Stomach (tissue), 19 donors: ENCODE measurements at places on chromosomes 16 and 17.

GRCh38 chr17:70848785-70849184 is 679.5 kb downstream of the KCNJ2 start:
- DNase-seq, result no peak

- DNase-seq, result no peak
Measured at GRCh38 chr16:70475054-70475871, 20.9 kb downstream of the FCSK start.

DNA sequence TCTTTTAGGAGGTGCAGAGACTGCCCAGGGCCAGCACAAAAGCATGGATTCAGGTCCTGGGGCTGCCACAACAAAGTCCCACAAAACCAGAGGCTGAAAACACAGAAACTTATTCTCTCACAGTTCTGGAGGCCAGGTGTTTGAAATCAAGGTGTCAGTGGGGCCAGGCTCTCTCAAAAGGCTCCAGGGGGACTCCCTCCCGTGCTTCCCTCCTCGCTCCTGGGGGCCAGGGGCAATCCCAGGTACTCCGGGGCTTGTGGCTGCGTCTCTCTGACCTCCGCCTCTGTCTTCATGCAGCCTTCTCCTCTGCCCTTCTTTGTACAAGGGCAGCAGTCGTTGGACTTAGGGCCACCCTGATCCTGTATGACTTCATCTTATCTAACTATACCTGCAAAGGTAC is 8.3 kb upstream of the RBFOX3 start:
- no peak for DNase-seq

GRCh38 chr17:44218344-44219107 is 949 bp downstream of the UBTF start:
- peak; percentile 97 for DNase-seq

DNA sequence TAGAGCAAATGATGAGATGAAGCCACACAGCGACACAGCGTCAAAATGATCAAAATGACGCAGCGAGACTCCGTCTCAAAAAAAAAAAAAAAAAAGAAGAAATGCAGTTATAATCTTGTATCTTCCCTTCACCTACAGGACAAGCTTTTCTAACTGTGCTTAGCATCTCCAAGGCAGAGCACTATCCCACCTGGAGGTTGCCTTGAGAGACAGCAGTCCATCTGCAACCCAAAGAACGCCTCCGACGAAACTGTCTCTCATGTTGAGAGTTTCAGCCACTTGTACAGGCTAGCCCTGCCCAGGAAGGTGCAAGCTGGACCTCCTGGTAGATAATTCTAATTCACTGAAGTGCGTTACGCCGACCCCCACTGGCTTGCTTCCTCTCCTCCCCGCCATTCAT is 46.7 kb upstream of the GCSH start:
- no peak for DNase-seq

- DNase-seq, result no peak
Measured at GRCh38 chr17:42282478-42283080, 5.7 kb upstream of the STAT5A start.

- no peak for DNase-seq
Measured at GRCh38 chr16:80671281-80671849, 130.6 kb downstream of the DYNLRB2 start.

GRCh38 chr17:59858932-59859331 is 33.8 kb downstream of the TUBD1 start:
- DNase-seq, result no peak

- peak; percentile 56 for DNase-seq
Measured at GRCh38 chr17:40598619-40599467, 33.6 kb upstream of the CCR7 start.

GRCh38 chr16:57815987-57816745 is 13.9 kb upstream of the KIFC3 start:
- peak; percentile 90 for DNase-seq

- peak; percentile 38 for DNase-seq
Measured at GRCh38 chr17:42179911-42180410, 981 bp downstream of the KCNH4 start.

GRCh38 chr17:55690105-55690508 is 32.6 kb downstream of the TMEM100 start:
- DNase-seq, result no peak

DNA sequence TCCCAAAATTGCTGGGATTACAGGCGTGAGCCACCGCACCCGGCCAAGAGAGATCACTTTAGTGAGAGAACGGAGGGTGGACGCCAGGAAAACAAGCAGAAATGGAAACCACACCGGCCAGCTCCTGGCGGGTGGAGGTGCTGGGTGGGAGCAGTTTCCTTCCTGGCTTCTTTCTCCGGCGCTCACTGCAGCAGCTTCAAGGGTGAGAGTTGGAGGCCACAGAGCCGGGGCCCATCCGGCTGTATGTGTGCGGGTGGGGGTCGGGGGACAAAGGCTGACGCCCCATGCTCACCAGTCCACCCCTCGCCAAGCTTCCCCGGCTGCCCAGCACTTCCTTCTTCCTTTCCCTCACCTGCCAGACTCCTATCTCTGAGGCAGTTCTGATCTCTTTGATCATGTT is 13.5 kb upstream of the BHLHA9 start:
- DNase-seq, result no peak

GRCh38 chr17:76805319-76805718 is 62.9 kb upstream of the MGAT5B start:
- no peak for DNase-seq

GRCh38 chr17:50397111-50397918 is at the start of gene LRRC59:
LRRC59 (minus strand) TSS chr17:50397523; CDS start chr17:50397317, 206 bp downstream.
- peak; percentile 97 for DNase-seq

DNA sequence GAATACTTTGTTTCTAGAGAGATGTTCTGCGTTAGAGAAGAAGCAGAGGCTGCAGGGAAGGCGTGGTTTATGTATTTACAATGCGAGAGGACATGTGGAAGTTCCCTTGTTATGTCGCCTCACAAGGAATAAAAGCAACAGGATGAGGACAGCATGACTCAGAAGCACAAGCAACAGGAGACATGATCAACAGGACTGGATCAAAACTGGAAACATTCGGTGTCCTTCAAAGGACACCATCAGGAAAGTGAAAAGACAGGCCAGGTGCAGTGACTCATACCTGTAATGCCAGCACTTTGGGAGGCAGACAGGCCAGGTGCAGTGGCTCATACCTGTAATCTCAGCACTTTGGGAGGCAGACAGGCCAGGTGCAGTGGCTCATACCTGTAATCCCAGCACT is 52.6 kb downstream of the CCDC57 start:
- no peak for DNase-seq

- DNase-seq, result no peak
Measured at GRCh38 chr17:11324846-11325420, 83.9 kb downstream of the SHISA6 start.

DNA sequence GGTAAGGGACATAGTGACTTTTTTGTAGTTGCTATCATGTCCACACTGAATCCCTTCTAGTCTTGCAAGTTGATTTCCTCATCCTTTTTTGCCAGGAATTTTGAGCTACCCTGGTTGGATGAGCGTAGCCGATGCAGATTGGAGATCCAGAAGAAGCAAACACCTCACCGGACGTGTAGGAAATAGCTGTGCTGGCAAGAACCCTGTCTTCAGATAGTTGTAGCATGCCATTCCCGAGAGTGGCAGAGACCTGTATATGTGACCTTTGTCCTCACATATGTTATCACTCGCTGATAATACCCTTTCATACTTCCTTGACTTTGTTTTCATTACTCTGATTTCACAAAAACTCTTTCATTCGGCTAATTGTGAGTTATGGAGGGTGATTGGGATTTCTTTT is 6.2 kb upstream of the CASC3 start:
- DNase-seq, result peak; percentile 60

DNA sequence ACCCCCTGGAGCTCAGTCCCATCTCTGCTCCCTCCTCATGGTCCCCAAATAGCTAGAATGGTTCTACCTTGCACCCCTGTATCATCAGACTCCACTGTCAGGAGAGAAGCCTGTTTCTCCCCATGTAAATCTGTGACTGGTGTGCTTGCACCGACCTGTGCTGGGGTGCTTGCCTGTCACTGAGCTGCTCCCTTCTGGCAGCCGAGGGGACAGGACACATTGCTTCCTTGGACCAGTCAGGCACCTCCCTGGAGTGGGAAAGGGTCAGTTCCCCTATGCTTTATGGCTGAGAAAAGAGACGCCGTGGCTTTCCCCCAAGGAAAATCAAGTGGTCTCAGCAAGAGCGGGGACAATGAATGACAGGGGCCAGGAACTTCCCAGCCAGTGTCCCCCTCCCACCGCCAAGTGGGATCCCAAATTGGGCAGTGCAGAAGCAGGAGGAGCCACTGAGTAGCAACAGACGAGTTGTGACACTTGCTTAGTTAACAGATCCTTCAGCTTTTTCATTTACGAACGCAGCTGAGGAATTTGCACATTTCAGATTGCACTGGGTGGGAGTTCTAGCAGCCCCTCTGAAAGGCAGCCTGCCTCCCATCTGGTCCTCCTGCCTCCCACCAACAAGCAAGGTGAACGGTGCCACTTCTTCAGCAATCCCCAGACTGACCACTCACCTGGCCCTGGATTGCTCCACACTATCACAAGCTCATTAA is 156.4 kb downstream of the KATNIP start:
- no peak for DNase-seq

GRCh38 chr16:84087001-84087400 is 29.7 kb downstream of the MBTPS1 start:
- no peak for DNase-seq

- DNase-seq, result no peak
Measured at GRCh38 chr16:75798714-75799113, 72.4 kb upstream of the CPHXL start.

GRCh38 chr17:10116753-10117420 is 81.5 kb downstream of the GAS7 start:
- no peak for DNase-seq

DNA sequence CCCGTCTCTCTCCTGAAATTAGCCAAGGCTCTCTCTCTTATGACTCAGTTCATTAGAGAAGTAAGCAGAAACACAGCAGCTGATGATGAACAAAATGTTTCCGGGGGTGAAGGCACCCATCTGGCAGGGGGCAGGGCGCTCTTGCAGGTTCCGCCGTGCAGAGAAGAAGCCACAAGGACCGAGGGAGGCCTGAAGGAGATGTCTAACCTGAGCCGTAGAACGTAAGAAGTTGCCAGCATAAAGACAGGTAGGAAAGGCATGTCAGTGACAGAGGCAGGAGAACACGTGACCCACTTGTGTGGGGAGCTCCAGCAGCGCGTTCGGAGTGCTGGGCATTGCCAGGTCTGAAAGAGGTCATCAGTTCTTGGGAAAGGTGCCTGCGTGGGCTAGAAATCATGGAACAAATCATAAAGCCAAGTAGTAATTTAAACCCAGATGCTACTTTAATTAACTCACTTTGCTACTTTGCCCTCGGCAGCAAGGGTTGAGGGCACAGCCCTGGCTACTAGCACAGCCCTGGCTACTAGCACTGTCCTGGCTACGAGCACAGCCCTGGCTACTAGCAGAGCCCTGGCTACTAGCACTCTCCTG is 198.6 kb downstream of the RPTOR start:
- DNase-seq, result peak; percentile 59
